Karpas-422 (cell line): ENCODE measurements at places on chromosomes 5 and 9. TPM values are rescaled to one million over a fixed set of nuclear protein-coding genes. Genes with fewer than 3 reads are reported as not detected.

URM1 gene
- 22.7 and 33.4 TPM in 2 replicates for total RNA-seq

- no peak for DNase-seq
Observed at GRCh38 chr5:37477426-37477825, 98.3 kb downstream of the WDR70 start.

- no peak for DNase-seq
Observed at GRCh38 chr9:6673326-6674025, 27.9 kb upstream of the GLDC start.

GCNT1 gene
- 10.8 and 13.1 TPM in 2 replicates for total RNA-seq

GRCh38 chr5:151155775-151156506, 1.6 kb downstream of the ANXA6 start:
- DNase-seq = no peak

DNA sequence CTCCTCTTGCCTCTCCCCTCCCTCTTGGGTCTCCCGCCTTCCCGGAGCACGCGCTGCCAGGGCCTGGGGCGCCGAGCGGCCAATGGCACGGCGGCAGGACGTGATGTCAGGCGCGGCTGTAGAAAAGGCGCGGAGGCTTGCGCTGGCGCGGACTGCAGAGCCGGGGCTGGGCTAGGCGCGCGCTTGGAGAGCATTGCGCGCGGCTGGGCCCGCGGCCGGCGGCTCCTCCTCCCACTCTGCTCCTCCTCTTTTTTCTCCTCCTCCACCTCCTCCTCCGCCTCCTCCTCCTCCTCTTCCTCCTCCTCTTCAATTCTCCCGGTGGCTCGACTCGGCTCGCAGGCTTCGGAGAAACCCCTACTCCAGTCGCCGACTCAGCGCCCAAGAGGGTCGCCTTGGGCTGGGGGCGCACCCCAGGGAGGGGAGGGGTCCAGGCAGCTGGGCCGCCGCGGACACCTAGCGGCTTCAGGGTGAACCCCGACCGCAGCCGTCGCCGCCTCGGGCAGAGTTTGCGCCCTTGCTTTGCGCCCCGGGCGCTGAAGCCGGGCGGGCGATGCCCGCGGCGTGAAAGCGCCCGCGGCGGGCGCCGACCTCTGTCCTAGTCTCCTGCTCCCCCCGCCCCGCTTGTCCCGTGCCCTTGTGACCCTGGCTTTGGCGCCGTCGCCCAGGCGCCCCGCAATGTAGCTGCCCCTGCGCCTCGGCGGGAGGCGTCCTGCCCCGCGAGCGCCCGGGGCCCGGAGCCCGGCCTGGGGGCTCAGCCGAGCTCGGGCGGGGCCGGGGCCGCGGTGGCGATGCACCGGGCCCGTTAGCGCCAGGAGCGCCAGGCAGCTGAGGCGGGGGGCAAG, at the start of gene LHX2:
LHX2 (plus strand) TSS at position 309 of the 842 bp plus-strand sequence. CDS start 581 bp downstream, outside the sequence.
- no peak for DNase-seq

DNA sequence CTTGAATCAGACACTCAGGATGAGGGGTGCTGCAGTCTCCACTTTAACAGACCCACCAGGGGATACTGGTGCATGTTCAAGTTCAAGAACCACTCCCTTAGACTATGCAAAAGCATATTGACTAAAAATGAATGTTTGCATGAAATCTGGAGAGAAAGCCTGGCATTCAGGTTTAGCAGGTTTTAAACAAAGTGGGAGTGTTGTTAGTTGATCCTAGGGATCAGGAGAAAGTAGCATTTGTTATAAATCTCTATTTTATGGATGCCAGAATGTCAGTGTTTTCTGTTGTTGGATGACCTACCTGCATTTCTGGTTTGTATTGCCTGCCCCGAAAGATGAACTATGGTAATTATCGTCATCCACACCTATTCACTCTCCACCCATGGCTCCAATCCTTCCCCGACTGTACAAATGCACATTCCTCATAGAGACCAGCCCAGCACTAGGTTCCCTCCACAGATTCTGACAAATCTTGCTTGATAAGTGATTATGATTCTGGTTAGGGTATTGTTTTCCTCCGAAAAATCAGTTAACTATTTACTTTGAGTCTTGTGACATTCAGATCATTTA, 17.2 kb downstream of the TMEM252 start:
- no peak for DNase-seq

DNA sequence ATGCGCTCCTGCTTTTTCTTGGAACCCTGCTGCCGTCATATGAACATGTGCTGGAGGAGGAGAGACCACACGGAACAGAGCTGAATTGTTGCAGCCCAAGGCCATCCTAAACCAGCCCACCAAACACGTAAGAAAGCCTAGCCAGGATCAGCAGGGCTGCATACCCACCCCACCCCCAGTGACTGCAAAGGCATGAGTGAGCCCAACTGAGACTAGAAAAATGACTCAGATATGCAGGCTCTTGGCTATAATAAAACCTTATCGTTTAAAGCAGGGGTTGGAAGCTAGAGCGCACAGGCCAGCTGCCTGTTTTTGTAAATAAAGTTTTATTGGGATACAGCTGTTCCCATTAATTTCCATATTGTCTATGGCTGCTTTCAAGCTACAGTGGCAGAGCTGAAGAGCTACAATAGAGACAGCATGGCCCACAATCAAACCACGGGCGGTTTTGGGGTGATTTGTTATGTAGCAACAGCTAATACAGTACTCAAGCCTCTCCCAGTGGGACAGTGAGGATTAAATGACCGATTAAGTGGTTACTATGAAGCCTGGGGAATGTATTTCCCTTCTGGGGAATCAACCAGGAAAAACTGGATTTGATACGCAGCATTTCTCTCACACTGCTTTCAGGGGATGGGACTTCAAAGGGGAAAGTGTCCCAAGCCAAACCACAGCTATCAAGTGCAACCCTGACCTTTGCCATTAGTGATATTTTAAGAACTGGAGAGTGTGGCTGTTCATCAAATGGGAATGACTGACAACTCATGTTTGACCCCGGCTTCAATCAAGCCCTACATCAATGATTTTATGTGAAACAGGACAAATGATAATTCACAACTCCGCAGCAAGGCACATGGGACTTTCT, 6.3 kb downstream of the SHB start:
- DNase-seq = peak; percentile 69

- no peak for DNase-seq
Observed at GRCh38 chr5:76367623-76368371, 35.3 kb upstream of the IQGAP2 start.

GRCh38 chr5:55903121-55903701, 52.1 kb downstream of the IL31RA start:
- no peak for DNase-seq

- no peak for DNase-seq
Observed at GRCh38 chr5:16561660-16562059, 55.1 kb downstream of the RETREG1 start.

CD14 gene
- total RNA-seq = not detected in 2 replicates

- no peak for DNase-seq
Observed at GRCh38 chr9:137225699-137226331, 841 bp downstream of the CYSRT1 start.

GRCh38 chr5:7578071-7578470, 182.1 kb downstream of the ADCY2 start:
- no peak for DNase-seq

PFN3 gene
- not detected in 2 replicates for total RNA-seq

DNA sequence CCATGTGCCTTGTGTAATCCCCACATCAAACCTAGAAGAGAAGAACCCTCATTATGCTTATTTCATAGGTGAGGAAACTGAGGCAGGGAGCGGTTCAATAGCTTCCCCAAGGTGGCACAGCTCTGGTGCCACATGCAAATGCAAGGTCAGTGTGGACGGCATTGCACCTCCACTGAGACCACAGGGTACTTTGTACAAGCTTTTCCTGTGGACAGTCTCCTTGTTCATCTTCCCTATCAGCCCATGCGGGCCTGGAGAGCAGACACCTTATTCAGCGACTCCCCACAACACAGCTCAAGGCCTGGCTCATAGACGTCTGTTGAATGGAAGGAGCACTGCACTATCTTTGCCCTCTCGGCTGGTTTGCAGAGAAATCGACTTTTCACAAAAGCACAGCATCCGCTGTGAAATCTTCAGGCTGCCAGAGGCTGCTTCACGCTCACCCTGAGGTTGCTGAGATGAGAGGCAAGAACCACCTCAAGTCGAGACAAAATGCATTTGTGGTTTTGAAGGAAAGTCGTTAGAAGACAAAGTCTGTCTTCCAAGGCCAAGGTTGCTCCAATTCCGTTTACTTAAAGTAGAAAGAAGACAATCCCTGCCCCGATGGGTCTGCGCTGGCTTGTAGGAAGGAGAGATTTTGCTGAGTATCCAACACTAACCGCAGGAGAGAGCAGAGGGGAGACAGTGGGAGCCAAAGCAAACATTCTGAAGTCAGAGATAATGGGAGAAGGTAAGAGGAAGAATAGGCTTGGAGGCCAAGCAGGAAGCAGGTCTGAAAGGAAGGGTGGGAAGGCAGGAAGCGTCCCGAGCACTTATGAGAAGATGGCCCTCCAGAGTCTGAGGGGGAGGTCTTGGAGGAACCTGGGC, 34.2 kb upstream of the STRBP start:
- no peak for DNase-seq

IFNK gene
- not detected in 2 replicates for total RNA-seq

PCDHGA8 gene
- 8.8 and 9.6 TPM in 2 replicates for total RNA-seq
